ENCODE measurements at places on chromosomes 5 and 9.

DNA sequence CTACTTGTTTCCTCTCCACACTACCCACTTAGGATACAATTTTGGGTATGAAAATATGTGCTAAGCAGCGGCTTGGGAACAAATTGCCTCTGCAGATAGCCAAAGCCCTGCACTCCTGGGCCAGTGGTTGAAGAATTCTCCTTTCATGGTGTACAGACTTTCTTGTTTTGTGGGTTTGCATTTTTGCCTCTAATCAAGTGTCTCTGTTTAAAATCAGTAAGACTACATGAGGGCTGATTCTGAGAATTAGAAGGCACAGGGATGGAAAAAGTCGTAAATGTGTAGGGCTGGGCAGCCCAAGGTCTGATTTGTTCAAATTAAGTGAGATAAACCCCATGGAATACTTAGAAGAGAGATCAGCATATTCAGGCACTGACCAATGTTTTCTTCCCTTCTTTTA lies 103.7 kb upstream of the CD180 start:
- no peak for DNase-seq

- no peak for DNase-seq
These were observed 8.1 kb downstream of the MTMR12 start for GRCh38 chr5:32304622-32305021.

DNA sequence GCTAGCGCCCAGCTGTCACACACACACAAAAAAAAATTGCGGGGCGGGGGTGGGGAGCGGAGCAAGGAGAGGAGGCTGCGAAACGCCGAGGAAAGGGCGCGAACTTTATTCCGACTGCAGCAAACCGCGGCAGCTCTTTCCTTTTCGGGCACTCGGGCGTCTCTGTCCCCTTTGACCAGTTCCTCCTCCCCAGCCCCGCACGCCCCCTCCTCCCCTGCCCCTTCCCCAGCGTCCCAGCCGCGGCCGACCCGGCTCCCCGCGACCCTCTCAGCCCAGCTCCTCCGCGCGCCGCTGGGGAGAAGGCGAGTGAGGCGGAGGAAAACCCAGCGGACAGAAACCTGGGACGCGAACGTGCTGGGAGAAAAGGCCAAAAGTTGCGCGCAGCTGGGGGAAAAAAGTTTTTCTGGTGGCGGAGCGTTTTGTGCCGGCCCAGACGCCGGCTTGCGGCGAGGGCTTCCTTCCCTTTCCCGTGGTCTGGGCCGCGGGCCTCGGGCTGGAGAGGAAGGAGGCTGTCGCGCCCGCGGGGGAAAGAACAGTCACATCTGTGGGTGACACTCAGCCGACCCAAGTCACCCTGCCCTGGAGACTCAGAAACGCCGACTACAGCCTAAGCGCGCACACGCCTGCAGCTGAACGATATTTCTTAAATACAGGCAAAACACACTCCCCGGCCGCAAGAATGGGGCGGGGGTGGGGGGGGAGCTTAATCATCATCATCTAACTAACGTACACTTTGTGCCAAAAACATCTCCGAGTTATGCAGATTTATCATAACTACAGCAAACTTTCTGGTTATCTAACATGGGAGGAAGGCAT lies 1.1 kb upstream of the BNC2 start:
- peak; percentile 78 for DNase-seq

GRCh38 chr9:77981907-77982306 lies 49.7 kb downstream of the GNAQ start:
- no peak for DNase-seq

DNA sequence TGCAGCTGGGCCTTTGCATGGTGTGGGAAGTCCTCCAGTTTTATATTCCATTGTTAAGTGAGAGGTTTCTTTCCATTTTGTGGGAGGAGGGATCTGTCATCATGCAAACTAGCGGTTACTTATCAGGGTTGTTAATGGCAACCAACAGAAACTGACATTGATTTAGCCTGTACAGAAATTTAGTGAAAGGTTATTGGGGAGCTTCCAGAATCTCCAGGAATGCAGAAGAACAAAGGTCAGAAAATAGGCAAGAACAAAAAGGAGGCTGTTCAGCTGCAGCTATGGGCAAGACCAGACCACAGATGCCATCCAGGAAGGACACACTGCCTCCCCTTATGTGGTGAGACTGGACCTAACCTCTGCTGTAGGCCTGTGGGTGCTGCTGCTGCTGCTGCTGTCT lies 395.8 kb downstream of the KDM4C start:
- no peak for DNase-seq

DNA sequence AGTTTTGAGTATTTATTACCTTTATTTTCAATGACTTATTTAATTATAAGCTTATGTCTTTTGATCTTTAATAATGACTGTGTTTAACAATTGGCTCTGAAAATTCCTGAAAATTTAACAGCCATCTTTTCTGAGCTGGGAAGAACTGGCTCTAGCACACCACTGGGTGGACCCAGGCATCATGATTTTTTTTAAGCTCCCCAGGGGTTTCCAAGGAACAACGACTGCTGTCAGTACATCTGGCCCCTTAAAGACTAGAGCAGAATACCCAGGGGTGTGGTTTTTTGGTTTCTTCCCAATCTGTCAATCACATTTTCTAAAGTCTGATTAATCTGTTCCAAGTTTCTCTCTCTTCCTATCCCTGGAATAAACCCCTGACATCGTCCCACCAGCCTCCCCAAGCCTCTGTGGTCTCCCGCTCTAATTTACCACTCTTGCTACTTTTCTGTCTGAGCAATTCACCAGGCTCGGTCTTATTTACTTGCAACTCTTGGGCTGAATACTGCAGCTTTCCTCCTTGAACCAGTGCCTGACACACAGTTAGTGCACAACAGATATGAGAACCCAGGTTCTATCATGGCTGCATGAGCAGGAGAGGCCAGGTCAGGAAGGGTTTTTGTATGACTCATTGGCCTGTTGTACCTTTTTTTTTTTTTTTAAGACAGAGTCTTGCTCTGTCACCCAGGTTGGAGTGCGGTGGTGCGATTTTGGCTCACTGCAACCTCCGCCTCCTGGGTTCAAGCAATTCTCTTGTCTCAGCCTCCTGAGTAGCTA lies 321.9 kb downstream of the ZSWIM6 start:
- peak; percentile 20 for DNase-seq

GRCh38 chr9:89008744-89009545 lies 17.7 kb downstream of the S1PR3 start:
- DNase-seq = peak; percentile 33

GRCh38 chr9:24095246-24095645 lies 269.2 kb upstream of the ELAVL2 start:
- no peak for DNase-seq

DNA sequence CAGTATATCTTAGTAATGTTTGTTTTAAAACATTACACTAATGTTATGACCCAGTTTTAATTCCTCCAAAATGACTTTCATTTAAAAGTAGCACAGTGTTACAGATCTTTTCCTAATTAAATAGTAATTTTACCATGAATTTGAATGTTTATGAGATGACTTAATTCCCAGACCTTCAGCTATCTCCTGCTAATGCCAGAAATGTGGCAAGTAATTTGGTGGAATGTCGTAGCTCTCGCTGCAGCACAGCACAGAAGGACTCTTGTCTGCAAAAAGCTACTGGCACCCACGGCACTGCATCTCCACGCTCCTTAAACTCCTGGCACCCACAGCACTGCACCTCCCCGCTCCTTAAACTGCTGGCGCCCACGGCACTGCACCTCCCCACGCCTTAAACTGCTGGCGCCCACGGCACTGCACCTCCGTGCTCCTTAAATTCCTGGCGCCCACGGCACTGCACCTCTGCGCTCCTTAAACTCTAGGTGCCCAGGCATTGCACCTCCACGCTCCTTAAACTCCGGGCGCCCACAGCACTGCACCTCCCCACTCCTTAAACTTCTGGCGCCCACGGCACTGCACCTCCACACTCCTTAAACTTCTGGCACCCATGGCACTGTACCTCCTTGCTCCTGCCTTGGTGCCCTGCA lies 163.1 kb downstream of the CDK5RAP2 start:
- no peak for DNase-seq

DNA sequence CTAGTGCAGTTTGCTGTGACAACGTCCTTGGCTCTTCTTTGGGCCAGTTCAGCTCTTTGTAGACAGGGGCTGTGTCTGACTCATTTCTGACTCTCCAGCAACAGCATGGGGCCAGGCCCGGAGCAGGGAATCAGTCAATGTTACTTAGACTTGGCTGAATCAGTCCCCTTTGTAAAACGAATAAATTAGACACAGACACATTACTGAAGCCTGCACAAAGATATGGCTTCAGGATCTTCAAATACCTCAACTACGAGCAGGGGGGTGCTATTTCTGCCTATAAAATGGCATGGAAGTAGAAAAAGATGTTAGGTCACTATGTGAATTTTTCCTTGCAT lies 204.7 kb downstream of the TTLL11 start:
- DNase-seq = no peak

- no peak for DNase-seq
These were observed 342.2 kb downstream of the TRIM32 start for GRCh38 chr9:117029341-117029740.

GRCh38 chr5:25754895-25755294 lies 1110.1 kb upstream of the CDH10 start:
- peak; percentile 71 for DNase-seq

DNA sequence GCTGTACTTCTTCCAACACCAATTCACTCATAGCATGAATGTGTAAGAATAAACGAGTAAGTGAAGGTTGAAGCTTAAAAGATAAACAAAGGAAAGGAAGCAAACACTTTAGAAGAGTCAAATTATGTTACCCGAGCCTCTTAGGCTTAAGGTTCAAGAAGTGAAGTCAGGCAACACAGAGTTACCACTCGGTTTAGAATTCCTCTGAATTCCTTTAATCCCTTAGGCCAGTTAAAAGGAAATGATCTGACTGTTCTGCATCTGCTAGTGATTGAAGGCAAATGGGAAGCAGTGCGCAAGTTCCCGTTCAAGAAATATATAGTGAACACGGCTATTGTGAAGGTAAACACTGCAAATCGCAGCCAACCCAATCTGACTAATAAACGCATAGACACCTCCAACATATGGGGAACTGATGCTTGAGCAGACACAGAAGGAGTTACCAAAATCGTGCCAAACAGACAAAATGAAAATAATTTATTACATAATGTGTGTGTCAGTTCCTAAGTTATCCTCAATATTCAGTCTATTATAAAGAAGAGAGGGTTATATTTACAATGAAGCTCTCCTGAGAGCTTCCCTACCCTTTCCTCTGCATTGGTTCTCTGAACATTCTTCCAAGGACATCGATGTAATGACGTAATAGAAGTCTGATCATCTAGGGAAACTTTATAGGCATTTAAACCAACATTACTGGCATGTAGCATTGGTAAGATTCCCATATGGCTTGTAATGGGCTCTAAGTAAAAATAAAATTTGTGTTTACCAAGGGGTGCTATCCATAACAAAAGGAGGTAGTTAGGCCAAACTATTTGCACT lies 837.1 kb upstream of the ZNF608 start:
- no peak for DNase-seq

DNA sequence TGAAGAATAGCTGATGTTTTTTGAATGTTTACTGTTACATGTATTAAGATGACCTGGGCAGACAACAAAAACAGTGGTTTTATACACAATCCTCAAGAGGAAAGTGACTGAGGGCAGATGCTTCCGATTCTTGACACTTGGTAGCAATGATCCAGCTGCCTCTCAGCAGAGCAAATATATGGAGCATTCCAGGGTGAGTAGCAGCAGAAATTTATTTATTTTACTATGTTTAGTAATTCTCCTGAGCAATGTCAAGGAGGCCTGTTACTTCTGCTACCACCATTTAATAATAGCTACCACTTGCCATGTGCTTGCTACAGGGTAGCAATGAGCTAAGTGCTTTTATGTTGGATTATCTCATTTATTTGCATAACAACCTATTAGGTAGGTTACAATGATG lies 69.1 kb upstream of the NR3C1 start:
- DNase-seq = no peak

GRCh38 chr9:37559125-37559524 lies 17.1 kb downstream of the FBXO10 start:
- DNase-seq = peak; percentile 33

DNA sequence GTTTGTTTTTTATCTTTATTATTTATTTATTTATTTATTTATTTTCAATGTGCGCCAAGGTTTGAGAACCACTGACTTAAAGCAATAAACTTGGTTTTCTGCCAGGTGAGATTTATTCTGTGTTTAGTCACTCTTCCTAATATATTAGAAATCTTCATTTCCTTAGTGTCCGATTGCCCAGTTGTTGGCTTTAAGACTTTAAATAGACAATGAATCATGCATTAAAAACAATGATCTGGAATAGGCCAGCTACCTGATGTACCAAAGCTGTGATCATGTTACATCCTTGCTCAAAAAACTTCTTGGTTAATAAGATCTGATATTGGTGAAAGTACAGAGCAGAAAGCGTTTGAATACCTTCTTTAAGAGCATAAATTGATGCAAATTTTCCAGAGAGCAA lies 52.1 kb upstream of the ERBIN start:
- DNase-seq = no peak

DNA sequence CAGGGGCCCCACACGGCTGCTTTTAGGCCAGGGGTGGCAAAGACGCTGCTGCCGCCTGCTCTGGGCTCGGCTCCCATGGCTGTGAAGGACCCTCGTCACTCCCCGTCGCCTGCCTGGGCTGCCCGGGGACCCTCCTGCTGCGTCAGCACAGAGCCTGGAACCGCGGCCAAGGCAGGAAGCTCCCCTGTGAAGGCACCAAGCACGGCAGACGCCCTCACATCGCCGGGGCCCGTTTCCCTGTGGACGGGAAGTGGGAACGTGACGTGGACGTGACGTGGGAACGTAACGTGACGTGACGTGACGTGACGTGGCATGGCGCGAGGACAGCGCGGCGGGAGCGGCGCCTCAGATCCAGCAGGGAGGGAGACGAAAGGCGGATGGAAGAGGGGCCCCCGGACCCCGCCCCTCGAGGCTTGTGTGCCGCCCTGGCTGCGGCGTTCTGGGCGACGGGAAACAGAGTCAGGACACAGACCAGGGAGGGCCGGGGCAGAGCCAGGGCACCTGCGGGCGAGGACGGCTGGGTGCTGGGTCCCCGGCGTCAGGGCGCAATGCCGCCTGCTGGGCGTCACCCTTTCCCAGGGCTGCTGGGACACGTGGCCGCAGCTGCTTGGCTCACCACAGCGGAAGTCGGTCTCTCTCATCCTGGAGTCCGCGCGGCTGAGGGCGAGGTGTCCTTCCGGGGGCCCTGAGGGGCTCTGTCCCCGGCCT lies 53.1 kb downstream of the MRPL36 start:
- DNase-seq = no peak

GRCh38 chr9:124263800-124264426 lies 6.2 kb downstream of the NEK6 start:
- DNase-seq = no peak

DNA sequence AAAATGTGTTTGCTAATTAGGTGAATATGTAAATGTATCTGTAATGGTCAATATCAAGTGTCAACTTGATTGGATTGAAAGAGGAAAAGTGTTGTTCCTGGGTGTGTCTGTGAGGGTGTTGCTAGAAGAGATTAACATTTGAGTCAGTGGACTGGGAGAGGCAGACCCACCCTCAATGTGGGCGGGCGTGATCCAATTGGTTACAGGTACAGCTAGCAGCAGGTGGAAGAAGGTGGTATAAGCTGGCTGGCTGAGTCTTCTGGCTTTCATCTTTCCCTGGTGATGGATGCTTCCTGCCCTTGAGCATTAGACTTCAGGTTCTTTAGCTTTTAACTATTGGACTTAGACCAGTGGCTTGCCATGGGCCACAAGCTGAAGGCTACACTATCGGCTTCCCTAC lies 779.0 kb upstream of the CTNND2 start:
- DNase-seq = no peak

- DNase-seq = no peak
These were observed 38.4 kb upstream of the SMIM23 start for GRCh38 chr5:171747061-171747859.

Data from GM23338 (cell line).